Activated B cell treated with CpG ODN at 0.5 μM for 24 hours (primary cell): ENCODE measurements at places on chromosomes 5 and 9.

- no peak for DNase-seq
Measured at GRCh38 chr5:28254846-28255245, 1216.5 kb upstream of the CDH9 start.

GRCh38 chr5:135133698-135134515, 99.9 kb upstream of the PITX1 start:
- DNase-seq, result no peak

DNA sequence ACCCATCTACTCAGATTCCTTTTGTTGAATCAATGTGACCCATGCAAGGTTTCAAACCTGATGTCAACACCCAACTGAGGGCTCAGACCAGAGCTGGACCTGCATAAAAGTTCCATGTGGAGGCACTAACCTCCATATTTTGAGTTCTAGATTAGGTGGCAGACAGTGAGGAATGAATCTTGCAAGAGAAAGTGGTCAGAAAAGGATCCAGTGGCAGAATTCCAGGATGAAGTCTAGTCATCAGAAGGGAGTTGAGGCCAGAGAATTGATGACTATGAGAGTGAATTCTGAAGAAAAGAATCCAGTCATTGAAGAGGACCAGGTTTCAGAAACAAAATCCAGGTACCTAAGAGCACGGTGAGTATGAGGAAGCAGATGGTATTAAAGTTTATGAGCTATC, 205.1 kb upstream of the RGMB start:
- DNase-seq, result no peak

DNA sequence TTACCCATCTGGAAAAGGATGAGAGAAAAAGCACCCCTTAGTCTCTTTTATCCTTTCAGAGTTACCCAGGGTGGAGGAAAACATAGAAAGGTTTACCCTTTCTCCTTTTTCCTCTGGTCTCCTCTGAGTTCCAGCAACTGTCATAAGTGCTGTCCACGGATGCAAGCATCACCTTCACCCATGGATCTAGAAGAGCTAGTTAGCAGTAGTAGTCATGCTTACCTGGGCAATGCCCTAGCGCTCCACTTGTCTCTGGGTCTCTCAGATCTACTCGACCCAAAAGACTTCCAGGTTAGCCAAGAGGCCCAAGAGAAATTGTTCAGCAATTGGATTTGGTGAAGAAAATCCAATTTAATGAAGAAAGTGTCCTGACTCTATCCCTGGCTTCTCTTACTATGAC, 656.2 kb upstream of the PTPRD start:
- no peak for DNase-seq

DNA sequence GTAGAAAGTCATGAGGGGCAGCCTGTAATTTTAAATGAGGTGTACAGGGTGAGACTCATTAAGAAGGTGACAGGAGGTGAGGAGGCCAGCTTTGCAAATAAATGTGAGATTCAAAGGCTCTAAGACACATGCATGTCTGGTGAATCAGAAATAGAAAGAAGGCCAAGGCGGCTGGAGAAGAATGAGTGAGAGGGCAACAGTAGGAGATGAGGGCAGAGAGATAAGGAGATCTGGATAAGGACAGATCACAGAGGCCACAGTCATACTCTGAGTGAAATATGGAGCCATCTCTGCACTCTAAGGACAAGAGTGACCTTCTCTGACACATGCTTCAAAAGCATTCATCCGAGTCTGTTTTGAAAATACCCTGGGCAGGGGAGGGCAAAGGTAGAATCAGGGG, 90.7 kb downstream of the RAD23B start:
- DNase-seq, result no peak

DNA sequence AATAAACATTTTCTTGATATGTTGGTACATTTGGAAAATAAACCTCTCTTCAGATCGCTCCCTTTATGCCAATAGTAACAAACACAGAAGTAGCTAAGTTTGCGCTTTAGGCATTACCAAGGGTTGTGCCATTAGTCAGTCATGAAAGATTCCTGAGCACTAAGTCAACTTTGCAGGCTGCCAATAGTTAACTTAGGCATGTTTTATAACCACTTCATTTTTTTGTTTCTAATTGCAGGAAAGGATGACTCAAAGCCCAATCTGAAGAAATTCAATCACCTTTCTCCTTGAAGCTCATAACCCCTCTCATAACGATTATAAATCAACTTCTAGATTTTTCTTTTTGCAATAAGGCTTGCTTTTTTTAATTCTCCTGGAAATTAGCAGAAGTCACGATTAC, 517.0 kb downstream of the AGTPBP1 start:
- no peak for DNase-seq

DNA sequence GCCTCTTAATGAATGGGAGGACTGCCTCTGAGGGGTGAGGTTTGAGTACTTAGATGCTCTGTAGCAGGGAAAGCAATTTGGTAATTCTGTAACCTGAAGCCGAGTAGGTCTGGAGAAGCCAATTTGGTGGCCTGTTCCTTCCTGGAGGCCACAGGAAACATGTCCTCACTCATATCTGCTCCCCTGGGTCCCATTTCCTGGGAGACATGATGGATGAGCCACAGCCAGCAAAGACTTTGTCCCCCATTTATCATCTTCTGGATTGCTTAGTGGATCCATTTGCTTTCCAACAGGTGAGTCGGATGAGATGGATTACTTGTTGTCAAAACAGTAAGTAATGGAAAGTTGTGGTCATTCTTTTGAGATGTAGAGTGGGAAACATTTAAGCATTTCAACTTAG, 99.8 kb upstream of the KLF9 start:
- DNase-seq, result no peak

GRCh38 chr9:34629491-34629808, 584 bp upstream of the ARID3C start:
- DNase-seq, result no peak
